ENCODE measurements at places on chromosomes 1 and 21. TPM values are rescaled to one million over a fixed set of nuclear protein-coding genes. Genes with fewer than 3 reads are reported as not detected.

DNA sequence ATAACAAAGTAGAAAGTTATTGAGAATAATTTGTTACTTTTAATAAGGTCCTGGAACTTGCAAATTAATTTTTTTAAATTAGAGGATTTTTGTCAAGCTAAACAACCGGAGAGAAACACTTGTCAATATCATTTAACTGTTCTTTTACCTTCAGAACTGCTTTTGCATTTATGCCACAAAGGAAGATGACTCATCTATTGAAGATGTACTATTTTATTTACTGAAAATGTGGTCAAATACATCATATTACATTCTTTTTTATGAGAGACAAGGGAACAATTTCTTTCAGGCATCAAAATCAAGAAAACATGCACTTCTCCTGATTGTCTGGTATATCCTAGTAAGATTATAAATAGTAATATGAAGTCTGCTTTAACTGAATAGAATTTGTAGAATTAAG, 558.2 kb upstream of the PRMT6 start:
- no peak for DNase-seq

DNA sequence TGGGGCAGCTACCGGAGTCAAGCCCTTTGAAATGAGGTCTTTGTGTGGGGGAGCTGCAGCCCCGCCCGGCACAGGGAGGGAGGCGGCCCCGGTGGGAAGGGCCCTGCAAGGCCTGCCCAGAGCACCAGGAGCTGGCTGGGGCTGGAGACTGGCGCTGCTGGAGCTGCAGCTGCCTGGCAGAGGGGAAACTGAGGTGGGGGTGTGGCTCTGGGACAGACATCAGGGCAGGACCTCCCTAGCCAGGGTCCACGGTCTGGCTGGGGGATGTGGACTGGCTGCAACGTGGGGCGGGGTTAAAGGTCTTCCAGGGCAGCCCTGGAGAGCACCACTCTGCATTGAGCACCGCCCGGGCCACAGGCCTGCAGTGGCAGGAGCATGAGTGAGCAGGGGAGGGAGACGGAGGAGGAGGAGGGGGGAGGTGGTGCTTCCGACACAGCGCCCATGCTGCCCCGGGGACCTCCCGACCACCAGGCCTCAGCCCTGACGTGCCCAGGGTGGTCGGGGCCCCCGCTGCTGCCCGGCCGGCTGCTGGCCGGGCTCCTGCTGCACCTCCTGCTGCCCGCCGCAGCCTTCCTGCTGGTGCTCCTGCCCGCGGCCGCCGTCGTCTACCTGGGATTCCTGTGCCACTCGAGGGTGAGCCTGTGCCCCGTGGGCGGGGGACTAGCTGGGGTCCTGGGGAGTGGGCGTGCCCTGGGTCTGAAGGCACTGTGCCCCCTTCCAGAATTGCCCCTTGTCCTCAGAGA, 4.8 kb upstream of the ANKRD65 start:
- DNase-seq = no peak

DNA sequence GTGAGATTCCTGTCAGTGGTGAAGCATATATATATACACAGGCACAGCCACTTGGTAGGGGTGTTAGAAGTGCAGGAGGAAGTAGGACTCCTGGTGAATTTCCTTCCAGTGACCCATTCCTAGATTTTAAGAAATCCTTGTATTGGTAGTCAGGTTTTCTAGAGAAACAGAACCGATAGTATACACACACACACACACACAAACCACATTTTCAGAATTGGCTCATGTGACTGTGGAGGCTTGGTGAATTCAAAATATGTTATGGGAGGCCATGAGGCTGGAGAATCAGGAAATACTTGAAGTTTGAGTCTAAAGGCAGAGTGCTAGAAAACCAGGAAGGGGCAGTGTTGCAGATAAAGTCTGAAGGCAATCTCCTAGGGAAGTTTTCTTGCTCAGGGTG, 114.2 kb downstream of the FCRL5 start:
- no peak for DNase-seq

- DNase-seq = no peak
Observed at GRCh38 chr1:185473186-185473585, 156.1 kb upstream of the IVNS1ABP start.

The OR2L2 gene
- total RNA-seq = 0.25 TPM
